Caco-2 (cell line): ENCODE measurements at places on chromosomes 16 and 17.

DNA sequence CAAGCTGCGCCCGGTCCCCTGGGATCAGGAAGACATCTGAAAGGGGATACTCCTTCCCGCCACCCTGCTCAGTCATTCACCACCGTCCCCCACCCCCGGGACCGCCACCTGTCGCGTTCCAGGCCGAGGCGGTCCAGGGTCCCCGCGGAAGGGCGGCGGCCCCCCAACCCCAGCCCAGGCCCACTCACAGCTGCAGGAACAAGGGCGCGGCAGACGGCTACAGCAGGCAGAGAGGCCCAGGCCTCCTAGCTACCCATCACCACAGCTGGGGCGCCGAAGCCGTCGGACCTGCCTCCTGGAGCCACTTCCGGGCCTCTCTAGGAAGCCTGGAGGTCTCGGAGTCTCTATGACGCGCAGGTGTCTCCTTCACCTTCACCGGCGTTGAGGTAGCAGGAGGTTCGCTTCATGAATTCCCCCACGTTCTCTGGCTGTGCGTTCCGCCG is at the start of gene SDR42E1:
TSS of gene SDR42E1 (minus strand) at position 272 of the 443 bp plus-strand sequence. CDS start 10,612 bp downstream, outside the sequence.
- peak; percentile 79 for DNase-seq

DNA sequence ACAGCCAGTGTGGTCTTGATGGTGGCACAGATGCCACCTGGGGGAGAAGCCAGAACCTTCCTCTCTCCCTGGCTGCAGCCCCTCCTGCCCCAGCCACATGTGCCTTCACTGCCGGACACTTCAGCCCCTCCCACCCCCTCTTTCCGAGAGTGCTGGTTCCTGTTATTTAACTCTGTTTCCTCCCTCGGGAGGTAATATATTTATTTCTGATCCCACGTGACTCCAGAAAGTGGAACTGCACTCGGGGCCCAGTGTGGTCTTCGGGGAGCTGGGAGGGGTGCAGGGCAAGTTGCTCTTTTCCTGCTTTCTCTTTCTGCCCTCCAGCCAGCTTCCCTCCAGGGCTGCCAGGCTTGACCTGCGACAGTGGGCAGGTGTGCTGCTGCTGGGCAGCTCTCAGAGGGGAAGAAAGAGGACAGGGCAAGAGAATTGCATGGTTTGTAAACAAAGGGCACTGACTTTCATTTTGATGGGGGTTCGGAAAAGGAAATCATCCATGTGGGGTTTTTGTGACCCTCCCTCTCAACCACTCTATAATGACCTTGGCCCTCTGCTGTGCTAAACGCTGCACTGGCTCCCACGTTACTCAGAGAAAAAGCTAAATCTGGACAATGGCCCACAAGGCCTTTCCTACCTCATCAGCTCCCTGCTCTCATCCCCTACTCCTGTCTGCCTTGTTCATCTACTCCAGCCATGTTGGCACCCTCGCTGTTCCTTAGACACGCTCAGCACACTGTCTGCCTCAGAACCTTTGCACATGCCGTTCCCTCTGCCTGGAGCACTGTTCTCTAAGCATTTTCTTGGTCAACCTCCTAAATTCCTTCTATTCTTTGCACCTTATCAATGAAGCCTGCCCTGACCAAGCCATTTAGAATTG is 8.2 kb upstream of the CIITA start:
- no peak for DNase-seq

GRCh38 chr17:44324092-44324570 is 492 bp downstream of the SLC25A39 start:
- peak; percentile 53 for DNase-seq

DNA sequence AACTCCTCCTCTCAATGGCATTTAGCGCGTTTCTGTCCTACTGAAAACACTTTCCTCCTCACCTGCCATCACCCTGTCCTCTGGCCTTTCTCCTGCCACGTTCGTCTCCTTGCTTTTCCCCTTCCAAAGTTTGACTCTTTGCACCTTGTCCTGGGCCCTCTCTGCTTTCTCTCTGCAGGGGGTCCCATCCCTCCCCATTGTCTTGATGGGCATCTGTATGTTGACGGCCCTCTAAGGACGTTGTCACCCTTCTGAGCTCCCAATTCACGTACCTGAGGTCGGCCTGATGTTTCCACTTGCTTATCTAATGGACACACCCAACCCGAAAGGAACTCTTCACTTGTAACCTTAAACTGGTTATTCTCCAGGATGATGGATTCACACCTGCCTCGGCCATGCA is 170.4 kb downstream of the WSCD1 start:
- no peak for DNase-seq
